MCF 10A (cell line): ENCODE measurements at places on chromosomes 11 and 22.

DNA sequence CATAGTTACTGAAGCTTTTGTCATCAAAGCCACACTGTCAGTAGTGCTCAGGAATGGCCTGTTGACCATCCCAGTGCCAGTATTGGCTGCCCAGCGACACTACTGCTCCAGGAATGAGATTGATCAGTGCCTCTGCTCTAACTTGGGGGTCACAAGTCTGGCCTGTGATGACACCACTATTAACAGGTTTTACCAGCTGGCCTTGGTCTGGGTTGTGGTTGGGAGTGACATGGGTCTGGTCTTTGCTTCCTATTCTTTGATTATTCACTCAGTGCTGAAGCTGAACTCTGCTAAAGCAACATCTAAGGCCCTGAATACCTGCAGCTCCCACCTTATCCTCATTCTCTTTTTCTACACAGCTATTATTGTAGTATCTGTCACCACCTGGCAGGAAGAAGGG lies 21.5 kb downstream of the OR56B4 start:
- no peak for DNase-seq

DNA sequence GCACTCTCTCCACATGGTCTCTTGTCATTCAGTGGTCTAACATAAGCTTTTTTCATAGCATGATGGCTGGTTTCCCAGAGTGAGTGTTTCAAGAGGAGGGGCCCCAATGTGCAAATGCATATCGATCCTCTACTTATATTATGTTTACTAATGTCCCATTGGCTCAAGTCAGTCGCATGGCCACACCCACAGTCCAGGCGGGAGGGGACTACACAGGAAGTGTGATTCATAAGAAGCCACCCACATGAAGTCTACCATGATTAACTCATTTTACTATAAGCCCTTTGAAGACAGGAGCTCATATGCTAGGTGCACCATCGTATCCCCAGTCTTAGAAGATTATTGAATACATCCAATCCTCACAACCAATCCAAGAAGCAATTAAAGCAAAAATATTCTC lies 89.5 kb upstream of the ISX start:
- DNase-seq, result no peak

GRCh38 chr11:63917692-63918506 lies 935 bp upstream of the RCOR2 start:
- peak; percentile 23 for DNase-seq

GRCh38 chr11:126394036-126394435 lies 38.5 kb downstream of the ST3GAL4 start:
- peak; percentile 51 for DNase-seq

GRCh38 chr11:44525473-44526252 lies 39.8 kb upstream of the CD82 start:
- DNase-seq, result no peak

DNA sequence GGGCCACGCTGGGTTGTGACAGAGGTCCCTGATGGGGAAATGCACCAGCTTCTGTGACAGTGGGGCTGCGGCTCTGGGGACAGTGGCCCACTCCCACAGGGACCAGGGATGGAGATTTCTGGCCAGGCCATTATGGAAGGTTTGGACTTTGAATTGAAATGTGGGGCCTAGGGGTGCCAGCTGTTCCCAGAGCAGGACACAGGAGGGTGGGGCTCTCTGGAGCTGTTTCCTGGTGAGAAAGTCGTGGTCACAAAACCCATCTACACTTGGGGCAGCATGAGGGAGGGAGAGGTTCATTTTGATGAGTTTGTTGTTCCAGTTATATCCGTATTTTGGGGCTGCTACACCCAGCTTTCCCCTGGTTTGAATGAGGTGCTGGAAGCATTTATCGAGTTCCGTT lies 52.2 kb downstream of the LRP5 start:
- DNase-seq, result no peak
